Activated T-cell treated with anti-CD3 and anti-CD28 coated beads, Interleukin-2, amount 50 U/mL, for 24 hours (primary cell): ENCODE measurements at places on chromosomes 1 and 21.

GRCh38 chr1:172071746-172072145, 230.4 kb downstream of the DNM3 start:
- no peak for DNase-seq

GRCh38 chr1:40898431-40898901, 36.3 kb upstream of the CITED4 start:
- DNase-seq: no peak

GRCh38 chr1:87830432-87830978, 501.8 kb downstream of the LMO4 start:
- no peak for DNase-seq

- no peak for DNase-seq
Observed at GRCh38 chr1:215523128-215523861, 43.8 kb upstream of the KCTD3 start.

DNA sequence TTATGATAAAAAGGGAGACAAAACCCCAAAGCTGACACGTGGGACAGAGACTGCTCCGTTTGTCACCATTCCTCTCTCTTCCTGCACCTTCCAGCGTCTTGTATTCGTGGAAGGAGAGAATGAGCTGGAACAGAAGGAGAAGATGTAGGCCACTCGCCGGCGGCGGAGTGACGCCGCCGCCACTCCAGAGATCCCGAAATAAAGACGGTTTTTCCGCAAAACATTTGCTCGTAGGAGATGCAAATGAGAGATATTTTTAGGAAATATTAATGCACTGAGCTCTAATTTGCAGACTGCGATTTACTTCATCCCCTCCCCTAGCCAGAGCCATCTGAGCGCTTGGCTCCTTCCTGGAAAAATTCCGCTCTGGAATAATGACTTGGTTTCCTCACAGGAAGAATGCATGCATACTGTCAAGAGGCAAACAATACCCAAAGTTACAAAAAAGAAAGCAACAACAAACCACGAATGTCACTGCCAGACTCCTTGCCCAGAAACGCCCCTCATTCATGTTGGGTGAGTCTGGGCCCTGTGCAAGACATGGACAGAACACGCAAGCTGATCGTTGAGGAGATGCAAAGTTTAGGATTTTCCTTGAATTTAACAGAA, 18.0 kb upstream of the ADARB1 start:
- no peak for DNase-seq
